ENCODE measurements at places on chromosomes 7 and 10.
A peak's percentile ranks its signal among the peaks of the same experiment; 100 is the strongest.

DNA sequence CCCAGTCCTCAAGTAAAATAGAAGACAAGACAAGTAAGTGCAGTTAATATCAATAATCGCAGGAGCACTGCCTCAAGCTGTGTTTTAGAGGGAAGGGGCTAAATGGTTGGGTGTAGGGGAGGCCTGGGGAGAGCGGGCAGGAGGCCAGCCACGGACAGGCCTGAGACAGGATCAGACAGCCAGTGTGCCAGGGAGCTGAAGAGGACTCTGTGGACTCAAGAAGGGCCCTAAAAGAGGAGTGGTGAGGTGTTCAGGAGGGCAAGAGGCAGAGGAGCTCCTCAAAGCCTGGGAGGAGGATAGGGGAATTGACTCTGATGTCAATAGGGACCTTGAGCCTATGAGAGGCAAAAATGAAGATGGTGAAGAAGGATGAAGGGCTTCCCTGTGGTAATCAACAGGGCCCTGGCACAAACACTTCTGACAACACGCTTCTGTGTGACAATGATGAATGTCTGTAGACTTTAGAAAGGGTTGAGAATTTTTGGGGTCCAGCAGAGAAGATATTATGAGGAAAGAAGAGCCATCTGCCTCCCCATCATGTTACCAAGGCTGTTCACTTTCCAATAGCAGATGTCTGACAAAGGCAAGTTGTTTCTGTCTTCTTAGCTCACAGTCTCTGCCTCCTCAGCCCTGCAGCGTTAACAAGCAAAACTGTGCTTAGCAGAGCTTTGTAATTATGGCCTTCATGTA lies 2.4 kb upstream of the PTPRE start:
- DNase-seq, result no peak

DNA sequence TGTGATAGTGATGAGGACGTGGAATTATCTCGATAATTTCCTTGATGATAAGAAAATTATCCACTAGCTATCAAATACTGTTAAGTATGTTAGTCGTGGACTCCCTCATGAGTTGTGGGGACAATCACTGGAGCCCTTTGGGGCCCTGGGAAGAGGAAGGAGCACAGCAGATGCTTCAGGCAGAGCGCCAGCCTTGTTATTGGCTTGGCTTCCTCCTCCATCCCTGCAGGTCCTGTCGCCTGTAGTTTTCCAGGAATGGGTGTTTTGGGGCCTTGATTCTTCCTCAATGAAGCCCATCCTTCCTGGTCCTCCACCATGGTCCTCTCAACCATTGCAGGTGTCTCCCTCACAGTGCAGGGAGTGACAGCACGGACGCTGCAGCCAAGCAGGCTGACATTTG lies 32.5 kb upstream of the ZNF32 start:
- no peak for DNase-seq

DNA sequence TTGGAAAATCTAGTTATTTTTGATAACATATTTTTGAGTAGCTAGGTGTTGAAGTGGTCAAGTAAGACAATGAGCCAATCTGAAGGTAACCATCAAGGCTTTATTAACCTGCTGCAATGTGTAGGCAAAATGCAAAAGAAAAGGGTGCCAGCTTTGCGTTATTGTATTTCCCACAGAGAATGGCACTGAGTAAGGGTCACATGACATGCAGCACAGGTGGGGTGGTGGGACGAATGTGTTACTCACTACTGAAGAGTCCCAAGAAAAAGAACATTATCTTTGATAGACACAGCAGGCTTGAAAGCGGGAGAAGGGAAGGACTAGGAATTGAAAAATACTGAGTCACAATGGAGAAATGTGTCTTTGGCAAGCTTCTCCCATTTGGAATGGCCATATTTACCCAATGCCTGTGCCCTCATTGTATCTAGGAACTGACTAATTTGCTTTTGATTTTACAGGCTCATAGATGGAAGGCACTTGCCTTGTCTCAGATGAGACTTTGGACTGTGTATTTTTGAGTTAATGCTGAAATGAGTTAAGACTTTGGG lies 898.6 kb upstream of the POT1 start:
- no peak for DNase-seq

DNA sequence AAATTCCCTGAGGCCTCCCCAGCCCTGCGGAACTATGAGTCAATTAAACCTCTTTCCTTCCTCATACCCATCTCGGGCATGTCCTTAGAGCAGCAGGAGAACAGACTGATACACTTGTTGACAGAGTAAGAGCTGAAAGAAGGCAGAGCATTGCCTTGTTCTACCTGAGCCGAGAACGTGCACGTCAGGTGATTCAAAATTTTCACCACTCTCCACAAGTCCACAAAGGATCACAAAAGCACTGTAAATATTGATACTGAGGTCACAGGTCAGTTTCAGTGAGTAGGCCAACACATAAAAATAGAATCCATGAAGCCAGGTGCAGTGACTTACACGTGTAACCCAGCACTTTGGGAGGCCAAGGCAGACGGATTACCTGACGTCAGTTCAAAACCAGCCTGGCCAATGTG lies 27.8 kb downstream of the DCLRE1C start:
- DNase-seq, result no peak

DNA sequence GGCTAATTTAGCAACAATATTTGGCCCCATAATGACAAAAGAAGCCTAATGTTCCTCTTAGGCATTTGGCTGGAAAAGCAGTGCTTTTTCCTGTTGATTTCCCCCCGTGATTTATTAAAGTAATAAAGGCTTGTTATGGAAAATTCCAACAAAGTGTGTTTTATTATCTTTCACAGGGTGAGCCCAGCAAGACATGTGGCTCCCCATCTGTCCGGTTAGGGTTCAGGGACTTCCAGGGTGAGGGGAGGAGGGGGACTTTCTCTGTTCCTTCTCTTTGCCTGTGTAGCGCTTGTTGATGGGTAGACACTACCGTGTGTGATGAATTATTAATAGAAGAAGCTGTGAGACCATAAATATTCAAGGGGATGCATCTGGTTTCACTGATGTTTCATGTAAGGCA lies 39.0 kb downstream of the HTR5A start:
- DNase-seq, result no peak

DNA sequence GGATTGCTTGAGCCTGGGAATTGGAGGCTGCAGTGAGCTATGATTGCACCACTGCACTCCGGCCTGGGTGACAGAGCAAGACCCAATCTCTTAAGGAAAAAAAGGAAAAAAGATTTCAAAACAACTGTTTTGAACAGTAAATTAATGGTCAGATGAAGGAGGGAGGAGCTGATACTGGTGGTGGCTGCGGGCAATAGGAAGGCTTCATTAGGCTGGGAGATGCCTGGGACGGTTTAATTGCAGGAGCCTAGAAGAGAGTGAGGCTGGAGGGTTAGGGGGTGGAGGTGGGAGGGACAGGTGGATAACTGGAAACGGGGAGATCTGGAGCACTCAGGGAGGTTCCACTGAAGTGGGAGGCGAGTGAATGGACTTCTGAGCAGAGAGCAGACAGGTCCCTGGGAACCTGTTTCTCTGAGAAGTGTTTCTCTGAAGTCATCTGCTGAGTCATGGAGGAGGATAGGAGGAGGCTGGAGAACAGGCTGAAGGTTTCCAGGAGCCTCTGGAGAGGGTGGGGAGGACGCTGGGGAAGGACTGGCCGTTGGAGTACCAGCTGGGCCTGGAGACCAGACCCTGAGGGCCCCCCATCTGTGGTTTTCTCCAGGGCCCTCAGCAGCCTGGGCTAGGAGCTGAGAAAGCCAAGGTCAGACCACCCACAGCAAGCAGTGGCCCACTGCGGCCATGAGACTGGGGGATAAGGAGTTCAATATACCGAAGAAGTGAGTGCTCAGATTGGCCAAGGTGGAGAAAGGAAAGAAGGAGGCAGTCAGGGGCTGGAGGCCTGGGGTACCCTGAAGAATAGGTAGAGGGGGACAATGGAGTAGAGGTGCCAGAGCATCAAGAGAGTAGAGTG lies 14.4 kb upstream of the YWHAG start:
- no peak for DNase-seq

DNA sequence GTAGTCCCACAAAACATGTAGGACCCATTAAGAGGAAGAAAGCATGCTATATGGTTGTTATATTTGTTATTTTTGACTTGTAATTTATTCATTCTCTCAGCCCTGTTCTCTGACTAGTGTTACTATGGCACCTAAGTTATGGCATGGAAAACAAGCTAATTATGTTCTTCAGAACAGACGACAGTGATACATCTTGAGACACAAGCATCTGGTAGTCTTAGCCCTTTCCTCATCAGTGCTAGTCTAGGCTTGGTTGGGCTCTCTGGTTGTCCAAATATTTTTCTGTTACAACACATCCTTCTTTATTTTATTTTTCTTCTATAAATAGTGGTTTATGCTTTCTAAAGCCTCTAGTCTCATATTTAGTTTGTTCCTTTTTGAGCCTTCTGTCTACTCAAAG lies 308.3 kb upstream of the KAT6B start:
- DNase-seq, result no peak

DNA sequence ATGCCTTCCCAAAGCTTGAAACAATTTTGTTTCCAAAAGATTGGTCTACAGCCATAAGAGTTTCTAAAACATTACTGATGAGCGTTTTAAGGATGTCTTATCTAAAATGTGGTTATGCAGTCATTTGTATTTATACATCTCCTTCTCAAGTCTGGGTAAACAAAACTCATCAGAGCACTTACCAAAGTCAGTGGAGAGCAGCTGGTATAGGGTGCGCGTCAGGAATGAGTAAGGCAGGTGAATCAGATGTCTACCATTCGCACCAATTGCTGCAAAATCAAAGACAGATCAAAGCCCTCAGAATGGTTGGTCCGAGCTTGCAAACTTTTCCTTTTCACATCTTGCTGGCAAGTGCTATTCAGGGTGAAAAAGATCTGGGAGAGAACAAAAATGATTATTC lies 65.6 kb upstream of the FAM171A1 start:
- no peak for DNase-seq

DNA sequence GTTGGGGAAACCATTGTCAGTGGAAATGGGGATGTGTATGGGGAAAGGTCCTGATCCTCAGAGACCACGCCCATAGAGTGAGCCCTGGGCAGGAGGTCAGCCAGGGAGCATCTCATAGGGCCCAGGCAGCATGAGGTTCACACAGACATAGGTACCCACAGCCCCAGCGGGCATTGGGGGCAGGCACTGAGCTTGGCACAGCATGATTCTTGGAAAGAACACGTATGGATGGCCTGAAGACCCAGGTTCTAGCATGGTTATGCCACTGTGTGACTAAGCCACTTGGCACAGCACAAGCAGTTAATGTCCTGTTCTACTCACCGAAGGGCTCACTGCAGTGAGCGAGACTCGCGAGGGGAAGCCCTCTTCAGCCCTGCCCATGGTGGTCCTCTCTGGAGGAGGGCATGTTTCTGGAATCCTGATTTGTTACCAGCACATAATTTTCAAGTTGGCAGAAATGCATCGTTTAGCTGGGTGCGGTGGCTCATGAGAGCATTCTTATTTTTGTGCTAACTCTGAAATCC lies 125.2 kb downstream of the UBE2H start:
- no peak for DNase-seq

- no peak for DNase-seq
Observed at GRCh38 chr10:132468216-132468615, 69.4 kb upstream of the INPP5A start.

- no peak for DNase-seq
Observed at GRCh38 chr7:114789161-114789560, 132.7 kb upstream of the MDFIC start.

- DNase-seq, result peak; percentile 14
Observed at GRCh38 chr10:91251430-91252056, 31.1 kb downstream of the PCGF5 start.

All from stimulated activated CD4-positive, alpha-beta T cell treated with anti-CD3 and anti-CD28 coated beads, Interleukin-4, amount 100 ng/mL, for 4 hours (primary cell).